Stimulated activated CD4-positive, alpha-beta T cell treated with anti-CD3 and anti-CD28 coated beads, TNF-alpha, amount 100 ng/mL, for 4 hours (primary cell): ENCODE measurements at places on chromosomes 1 and 21.

GRCh38 chr21:33961061-33961460 lies 45.5 kb upstream of the ATP5PO start:
- no peak for DNase-seq

GRCh38 chr1:8552820-8553397 lies 235.0 kb downstream of the SLC45A1 start:
- DNase-seq = no peak

DNA sequence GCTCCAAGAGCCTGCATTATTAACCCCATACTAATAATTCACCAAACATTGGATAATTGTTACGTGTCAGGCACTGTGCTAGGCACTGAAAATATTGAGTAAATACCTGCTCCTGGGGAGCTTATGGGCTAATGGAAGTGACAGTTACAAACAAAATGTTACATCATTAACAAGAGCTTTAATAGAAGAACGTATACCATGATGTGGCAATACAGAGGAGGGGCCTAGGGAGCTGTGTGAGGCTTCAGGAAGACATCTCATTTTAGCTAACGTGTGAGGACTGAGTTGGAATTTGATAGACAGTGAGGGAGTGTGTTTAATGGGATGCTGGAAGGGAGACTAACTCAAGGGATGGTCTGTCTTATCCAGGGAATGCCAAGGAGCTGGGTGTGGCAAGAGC lies 16.5 kb upstream of the TSPAN2 start:
- DNase-seq = no peak

DNA sequence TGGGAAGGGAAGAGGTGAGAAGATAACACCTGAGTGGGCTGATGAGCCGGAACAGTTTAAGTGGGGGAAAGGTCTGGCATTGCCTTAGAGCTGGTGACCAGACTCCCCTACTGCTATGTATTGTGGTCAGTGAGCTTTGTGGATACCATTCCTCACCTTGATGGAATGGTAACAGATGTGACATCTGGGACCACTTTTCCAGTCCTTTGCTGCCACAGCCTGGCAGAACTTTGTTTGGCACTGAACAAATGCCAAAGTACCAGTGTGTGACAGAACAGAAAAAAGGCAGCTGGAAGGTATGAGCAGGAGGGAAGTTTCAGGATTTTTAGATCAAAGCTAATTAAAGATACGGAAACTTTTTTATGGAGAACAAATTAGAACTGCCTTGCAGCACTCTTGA lies 6.2 kb downstream of the MED8 start:
- DNase-seq = no peak

- no peak for DNase-seq
These were observed at the start of gene CNIH3 for GRCh38 chr1:224615861-224616755. CNIH3 (plus strand) TSS chr1:224616317; CDS start chr1:224617175, 858 bp downstream.

DNA sequence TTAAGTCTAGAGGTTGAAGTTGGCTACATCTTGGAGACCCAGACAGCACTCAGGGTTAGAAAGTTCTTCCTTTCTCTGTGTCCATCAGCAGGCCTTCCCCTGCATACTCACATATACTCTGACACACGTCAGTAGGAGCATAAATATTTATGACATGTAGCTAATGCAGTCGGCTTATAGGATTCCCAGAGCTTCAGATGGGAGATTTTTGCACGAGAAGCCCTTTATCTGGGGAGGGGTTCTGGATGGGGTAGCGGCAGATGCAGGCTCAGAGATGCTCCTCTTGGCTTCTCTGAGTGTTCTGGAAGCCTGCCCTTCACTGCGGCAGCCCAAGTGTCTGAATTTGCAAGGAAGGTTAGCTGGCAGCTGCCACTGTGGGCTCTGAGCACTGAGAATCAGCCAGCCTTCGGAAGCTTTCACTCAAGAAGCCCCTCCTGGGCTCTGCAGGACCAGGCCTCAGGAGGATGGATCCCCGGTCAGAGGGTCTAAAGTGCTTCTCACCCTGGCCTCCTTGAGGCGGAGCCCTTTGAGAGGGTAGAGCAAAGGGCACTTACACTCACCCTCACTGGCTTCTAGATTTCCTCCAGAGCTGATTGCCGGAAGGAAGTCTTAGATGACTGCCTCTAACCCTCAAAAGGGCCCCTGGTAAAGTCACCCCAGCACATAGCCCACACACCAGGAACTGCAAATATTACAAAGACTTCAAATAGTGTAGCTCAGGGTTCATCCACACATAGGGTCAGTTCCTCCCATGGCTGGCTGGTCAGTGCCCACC lies 68.1 kb upstream of the NFASC start:
- DNase-seq = no peak

GRCh38 chr1:67675800-67676199 lies 9.2 kb upstream of the GADD45A start:
- no peak for DNase-seq

DNA sequence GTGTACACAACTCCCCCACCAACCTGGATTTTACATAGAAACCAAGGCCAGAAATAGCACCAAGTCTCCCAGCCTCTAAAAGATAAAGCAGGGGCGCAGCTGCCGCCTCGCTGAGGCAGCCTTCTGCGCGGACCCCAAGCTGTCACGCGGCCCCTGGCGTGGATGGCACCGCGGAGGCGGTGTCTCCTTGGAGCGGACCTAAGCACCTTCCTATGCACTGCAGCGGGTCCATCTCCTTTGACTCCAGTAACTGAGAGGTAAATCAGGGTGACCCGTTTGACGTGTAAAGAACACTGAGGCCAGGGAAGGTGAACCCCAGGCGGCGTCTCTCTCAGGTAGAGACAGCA lies 17.0 kb downstream of the ZNF697 start:
- no peak for DNase-seq

- no peak for DNase-seq
These were observed 69.3 kb upstream of the PRDX6 start for GRCh38 chr1:173407846-173408245.

GRCh38 chr21:35136586-35137219 lies 87.6 kb upstream of the RUNX1 start:
- no peak for DNase-seq

- DNase-seq = no peak
These were observed 46.8 kb upstream of the TARDBP start for GRCh38 chr1:10965546-10966226.

DNA sequence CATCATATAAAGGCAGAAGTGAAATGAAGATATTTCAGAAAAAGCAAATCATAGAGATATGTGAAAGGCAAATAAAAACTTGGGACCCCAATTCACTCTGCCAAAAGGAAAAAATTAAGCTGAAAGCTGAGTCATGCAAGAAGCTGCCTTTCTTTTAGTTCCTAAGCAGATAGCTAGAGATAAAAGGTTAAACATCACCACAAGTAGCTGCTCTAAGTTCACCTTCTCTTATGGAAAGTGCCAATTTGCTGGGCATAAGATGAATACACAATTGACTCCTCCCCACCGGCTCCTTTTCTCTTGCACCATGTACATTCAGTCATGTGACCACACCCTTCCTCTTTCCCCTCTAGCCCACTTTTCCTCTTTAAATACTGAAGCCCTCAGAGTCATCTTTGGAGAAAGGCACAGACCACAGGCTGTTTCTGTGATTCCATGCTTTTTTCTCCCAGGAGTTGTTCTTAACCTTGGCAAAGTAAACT lies 5.4 kb upstream of the SUMO3 start:
- no peak for DNase-seq

DNA sequence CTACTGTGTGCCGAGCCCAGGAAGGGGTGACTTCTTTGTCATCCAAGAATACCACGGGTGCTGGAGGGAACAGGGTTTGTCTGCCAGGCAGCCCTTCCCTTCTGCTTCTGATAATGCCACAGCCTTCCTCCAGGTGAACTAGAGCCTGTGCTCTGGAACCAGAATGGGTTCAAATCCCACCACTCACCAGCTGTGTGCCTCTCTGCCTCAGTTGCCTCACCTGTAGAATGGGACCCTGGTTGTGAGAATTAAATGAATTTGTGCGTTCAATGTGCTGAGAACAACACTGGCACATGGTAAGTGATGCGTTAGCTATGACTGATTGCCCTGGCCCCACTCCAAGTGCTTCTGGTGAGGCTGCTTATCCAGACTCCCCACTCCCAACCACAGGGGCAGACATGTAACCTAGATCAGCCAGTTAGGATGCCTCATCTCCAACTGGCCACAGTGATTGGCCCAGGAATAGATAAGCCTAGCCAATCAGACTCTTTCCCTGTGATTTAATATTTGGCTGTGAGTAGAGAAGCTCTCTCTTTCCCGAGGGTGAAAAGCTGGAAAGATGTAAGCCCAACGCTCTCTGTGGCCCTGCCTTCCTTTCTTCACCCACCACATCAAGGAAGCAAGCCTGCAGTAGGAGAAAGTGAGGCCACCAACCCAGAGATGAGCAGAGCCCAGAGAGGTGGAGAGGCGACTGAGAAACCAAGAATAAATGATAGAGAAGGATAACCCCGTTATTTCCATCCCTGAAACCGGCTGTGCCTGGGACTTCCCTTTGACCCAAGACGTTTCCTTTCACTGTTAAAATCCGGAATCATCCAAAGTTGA lies 20.8 kb upstream of the LAPTM5 start:
- DNase-seq = no peak

- DNase-seq = no peak
These were observed 57.5 kb downstream of the GLIS1 start for GRCh38 chr1:53681351-53681976.

- DNase-seq = no peak
These were observed 362.2 kb downstream of the SRGAP2C start for GRCh38 chr1:121546830-121547591.

GRCh38 chr1:43526002-43526401 lies 4.7 kb upstream of the PTPRF start:
- DNase-seq = no peak

- DNase-seq = no peak
These were observed 133.6 kb downstream of the TRIM33 start for GRCh38 chr1:114377356-114377755.

GRCh38 chr21:29056538-29057050 lies 16.9 kb downstream of the CCT8 start:
- no peak for DNase-seq

GRCh38 chr1:103129796-103130195 lies 21.5 kb upstream of the COL11A1 start:
- DNase-seq = no peak

DNA sequence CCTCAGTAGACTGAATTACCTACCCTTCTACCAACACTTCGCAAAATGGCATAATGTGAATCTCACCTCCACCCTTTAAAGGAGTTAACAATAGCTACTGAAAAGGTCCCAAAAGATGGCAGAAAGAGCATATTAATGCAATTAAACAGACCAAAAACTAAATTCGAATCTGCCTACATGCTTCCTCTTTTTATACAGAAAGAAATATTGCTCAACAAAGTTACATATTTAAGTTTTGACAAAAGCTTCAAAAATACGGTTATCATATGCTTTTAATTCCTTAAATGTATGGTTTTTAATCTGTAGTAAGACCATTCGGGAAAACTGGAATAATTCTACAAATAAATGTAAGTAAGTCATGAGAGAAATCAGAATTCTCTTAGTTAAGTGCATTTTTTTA lies 2.2 kb downstream of the APP start:
- no peak for DNase-seq

GRCh38 chr1:46481961-46482360 lies 7.7 kb upstream of the DMBX1 start:
- DNase-seq = no peak
